Activated T-helper 1 cell treated with anti-CD3 and anti-CD28 coated beads, Interleukin-12 subunit alpha, Interleukin-12 subunit beta, Interleukin-2, Interleukin-4 antibody, amounts not matched to agents 30 ng/mL and 10 ng/mL and 1 ng/mL, durations not matched to agents 14 hours and 24 hours and 36 hours (primary cell): ENCODE measurements at places on chromosomes 6 and 20.

DNA sequence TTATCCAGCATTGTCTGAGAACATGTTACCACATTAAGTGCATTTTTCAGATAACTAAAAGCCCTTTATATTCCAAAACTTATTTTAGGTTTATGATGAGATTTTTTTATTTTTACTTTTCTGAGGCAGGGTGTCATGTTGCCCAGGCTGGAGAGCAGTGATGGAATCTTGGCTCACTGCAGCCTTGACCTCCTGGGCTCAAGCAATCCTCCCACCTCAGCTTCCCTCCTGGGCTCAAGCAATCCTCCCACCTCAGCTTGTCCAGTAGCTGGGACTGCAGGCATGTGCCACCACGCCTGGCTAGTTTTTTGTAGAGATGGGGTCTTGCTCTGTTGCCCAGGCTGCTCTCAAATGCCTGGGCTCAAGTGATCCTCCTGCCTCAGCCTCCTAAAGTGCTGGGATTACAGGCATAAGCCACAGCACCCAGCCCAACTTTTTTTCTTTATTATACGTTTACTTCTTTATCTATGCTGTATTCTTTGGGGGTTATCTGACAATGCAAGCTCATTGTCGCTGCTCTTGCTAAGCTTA, 6.2 kb downstream of the DYNLT1 start:
- no peak for DNase-seq

GRCh38 chr6:123838505-123839234, 35.0 kb downstream of the NKAIN2 start:
- no peak for DNase-seq

DNA sequence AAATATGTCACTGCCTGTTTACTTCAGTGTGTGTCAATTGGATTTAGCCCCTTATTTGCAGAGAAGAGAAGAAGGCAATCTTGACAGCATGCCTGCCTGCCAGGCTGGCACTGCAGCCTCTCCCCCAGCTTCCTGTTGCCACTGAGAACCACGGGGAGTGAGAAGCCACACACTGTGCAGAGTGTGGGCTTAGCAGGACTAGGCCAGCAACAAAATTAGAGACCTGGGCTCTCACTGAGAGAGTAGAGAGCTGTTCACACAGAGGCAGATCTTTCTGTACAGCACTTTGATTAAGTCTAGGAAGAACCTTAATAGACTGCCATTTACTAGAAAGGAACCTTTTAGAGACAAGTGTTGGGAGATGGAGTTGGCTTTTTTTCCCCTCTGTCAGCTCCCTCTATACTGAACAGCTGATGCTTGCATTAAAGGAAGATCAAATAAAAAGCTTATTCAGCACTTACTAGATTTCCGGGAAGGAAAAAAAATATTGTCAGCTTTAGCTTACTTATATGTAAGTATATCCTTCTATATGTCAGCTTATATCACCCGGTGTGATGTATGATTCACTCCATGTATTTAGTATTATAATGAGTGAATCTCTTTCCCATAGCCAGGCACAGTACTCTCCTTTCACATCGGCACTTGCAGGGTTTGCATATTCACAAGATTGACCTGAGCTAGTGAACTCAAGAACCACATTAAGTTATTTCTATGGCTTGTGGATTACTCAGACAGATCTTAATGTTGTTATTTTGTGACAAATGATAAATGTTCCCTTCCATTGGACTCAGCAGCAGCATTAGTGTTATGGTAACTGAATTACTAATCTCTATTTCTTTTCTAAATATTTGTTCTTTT, 851.0 kb upstream of the EPHA7 start:
- DNase-seq: no peak

DNA sequence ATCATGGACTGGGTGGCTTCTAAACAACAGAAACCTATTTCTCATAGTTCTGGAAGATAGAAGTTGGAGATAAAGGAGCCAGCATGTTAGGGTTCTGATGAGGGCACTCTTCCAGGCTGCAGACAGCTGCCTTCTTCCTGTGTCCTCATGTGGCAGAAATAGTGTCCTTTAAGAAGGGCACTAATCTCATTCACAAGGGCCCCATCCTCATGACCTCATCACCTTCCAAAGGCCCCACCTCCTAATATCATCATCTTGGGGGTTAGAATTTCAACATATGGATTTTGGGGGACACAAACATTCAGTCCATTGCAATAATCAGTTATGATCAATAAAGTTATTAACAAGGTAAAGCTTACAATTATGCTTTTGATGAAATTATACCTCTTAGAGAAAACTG, 130.8 kb upstream of the SLC22A23 start:
- no peak for DNase-seq

DNA sequence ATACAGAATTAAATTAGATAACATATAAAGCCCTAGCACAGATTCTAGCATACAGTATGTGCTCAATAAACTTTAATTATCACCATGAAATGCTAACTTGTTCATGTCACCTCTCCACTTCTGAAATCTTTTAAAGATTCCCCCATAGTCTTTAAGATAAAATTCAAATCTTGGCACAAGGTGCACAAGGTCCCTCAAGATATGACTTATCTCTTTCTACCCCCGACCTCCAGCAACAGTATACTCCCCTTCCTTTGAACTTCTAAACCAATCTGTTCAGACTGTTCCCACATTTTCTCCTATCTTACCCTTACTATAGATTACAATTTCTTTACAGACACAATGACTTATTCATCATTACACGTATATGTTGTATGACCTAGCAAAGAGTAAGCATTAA, 29.0 kb downstream of the SEC63 start:
- DNase-seq: no peak

GRCh38 chr6:41288030-41288753, 1.7 kb upstream of the TREM1 start:
- no peak for DNase-seq

DNA sequence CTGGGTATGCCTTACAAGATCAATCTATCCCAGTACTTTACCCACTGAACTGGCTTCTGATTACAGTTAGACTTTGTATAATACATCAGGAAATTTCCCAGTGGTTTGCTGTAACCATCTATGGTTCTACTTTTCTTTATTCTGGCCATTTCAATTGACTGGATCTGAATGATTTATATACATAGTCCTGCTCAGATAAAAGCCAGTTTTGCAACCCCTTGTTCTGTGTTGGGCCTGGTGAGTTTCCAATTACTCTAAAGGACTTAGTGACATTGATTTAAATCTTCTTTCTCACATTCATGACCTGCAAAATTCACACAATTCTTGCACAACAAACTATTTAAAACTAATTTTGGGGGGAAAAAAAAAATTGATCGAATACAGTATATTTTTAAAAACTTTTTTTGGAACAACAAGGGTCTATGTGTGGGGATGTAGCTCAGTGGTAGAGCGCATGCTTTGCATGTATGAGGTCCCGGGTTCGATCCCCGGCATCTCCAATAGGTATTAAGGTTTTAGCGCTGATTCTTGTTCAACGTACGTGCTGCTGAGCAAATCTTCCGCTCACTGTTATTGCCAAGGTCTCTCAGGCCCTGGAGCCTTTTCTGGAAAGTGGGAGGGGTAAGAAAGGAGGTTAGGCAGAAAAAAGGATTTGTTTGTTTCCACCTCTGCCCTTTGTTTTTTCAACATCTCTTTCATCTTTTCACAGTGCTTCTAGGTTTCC, 117.5 kb downstream of the GPX5 start:
- DNase-seq: no peak

- no peak for DNase-seq
Observed at GRCh38 chr6:158758451-158758860, 60.7 kb downstream of the EZR start.

GRCh38 chr20:46118481-46119020, 437 bp downstream of the CD40 start:
- no peak for DNase-seq

- no peak for DNase-seq
Observed at GRCh38 chr20:54525916-54526590, 50.7 kb downstream of the DOK5 start.

DNA sequence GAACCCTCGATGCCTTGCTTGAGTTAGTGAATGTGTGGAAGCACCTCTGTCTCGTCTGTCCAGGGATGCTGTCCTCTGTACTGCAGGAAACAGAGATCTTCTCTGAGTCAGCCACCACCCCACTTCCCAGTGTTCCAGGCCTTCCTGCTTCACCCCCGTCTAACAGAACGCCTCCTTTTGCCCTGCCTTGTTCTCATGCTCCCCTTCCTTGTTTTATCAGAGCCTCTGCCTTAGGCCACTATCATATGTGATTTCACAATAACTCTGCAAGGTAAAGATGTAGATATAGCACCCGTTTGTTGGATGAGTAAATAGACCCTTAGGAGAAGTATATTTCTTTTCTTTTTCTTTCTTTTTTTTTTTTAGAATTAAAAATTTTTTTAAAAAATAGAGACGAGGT, 106.7 kb upstream of the CLDN20 start:
- no peak for DNase-seq

DNA sequence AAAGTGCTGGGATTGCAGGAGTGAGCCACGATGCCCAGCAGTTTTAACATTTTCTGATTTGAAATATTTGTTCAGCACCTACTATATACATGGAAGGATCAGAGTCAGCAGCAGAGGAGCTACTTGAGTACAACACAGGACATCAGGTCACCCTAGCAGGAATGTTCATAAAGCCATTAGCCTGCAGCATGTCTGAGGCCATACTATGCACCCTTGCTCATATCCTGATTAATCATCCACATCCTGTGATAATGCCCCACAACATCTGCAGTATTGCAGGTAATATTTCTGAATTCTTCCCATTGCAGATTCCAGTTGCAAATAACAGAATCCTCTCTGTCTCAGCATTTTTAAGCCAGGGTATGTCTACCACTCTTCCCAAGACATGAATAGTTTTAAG, 171.0 kb upstream of the PRND start:
- no peak for DNase-seq

GRCh38 chr6:71544906-71545305, 256.3 kb downstream of the OGFRL1 start:
- DNase-seq: no peak

- DNase-seq: no peak
Observed at GRCh38 chr6:6712449-6713403, 124.2 kb downstream of the LY86 start.

DNA sequence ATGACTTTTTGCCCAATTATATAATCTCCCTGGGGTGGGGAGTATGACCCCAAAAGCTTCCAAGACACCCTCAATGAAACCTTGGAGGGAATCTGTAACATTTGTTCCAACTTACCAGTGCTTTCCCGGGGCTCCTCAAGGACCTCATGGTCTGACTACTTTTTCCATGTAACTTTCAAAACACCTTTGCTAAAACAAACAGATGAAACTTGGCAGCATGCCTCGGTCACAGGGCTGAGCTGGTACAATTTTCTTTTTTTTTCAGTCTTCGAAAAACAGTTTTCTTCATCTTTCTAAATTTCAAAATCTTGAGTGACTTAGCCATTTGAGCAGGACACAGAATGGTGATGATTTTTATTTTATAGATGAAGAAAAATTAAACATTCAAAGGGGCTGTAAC, 241.2 kb downstream of the BMP7 start:
- no peak for DNase-seq

DNA sequence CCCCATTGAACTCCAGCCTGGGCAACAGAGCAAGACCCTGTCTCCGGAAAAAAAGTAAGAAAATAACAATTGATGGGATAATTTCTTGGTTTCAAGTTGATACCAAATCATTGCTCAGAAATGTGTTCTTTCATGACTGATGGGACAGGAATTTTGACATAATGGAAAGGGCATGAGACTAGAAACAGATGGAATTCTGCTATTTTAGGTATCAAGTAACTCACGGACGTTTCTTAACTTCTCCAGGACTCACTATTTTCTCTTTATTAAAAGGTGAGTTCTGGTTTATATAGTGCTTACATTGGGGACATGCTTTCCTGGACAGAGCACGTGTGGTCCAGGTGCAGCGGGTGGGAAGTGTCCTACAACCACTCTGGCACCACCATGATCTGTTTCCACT, 6.0 kb upstream of the DSP start:
- DNase-seq: no peak

GRCh38 chr20:41412324-41413120, 45.9 kb upstream of the EMILIN3 start:
- DNase-seq: no peak

DNA sequence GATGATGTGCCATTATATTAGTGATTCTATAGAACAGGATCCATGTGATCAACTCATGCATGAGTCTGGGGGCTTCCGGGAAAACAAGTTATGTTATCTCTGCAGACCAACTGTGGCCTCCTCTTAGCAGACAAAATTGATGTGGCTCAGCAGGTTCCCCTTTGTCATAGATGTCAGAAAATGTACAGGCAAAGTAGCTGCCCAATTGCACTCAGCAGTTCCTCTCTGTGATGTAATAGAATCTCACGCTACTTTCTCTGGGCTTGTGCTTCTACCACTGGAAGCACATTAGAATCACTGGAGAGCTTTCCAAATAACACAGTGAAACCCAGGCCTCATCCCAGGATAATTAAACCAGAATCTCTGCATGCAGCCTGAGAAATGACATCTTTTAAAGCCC, 253.1 kb downstream of the SLC24A3 start:
- no peak for DNase-seq

GRCh38 chr6:1377526-1377925, 11.8 kb upstream of the FOXF2 start:
- DNase-seq: no peak

DNA sequence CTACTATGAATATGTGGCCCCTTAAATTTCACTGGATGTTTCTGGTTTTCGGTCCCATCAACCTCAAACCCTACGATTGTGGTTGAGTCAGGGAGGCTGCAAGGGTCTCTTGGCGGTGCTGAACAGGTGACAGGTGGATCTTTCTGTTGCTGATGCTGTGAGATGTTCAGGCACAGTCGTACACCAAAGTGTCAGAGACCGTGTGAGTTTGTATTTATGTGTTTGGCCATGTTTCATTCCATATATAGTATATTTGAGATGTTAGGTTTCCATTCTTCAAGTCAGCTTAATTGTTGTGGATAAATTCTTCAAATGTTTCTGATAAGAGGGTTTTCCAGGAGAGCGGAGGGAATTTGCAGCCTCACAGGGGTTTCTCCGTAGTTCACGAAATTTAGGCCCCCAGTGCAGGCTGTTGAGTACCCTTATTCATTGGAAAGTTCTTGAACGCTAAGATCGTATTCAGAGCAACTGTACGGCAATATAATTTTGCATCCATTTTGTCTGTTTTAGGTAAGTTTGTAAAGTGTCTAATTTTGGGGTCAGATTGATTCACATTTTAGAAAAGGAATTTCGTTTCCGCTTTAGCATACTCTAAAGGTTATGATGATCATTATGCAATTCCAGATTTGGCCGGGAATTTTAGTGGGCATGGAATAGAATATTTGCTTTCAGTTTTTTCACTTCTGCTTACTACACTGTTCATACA, 1.2 kb downstream of the TAB2 start:
- no peak for DNase-seq
